Amygdala (tissue), 56 donors: ENCODE measurements at places on chromosomes 6 and 20.

GRCh38 chr6:104952911-104953399 is 4.0 kb upstream of the LIN28B start:
- DNase-seq = no peak

DNA sequence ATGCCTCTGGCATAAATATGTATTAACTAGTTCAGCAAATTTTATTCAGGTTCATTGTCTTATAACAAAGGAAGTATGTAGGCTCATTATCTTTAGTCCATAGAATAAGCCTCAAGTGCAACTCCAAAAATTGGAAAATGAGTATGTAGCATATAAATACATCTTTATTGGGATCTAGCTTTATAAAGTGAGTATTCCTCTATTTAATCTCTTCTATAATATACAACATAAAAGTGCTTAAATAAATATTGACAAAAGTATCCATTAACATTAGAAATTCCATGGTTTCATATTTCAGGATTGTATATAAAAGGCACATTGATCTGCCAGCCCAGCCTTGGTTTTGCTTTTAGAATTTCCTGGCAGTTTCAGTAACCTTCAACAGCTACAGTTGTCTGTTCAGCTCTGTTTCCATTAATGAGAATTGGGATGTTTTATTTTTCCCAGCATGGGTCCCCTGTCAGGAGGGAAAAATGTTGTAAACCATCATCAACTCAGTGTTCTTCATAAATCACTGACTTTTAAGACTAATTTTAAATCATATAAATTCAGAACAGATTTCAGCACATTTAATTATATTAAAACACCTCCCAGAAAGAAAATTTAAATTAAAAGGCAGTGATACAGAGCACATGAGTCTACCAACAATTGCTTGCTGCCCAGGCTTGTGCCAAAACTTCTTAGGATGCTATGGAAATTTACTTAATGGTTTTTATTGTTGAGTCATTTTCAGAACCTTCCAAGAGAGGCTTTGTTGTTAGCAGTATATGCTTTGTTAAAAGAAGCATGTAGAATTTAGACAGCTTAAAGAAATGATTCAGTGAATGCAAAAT is 119.7 kb downstream of the ADGRG6 start:
- DNase-seq = no peak

GRCh38 chr6:93088621-93089501 is 330.5 kb downstream of the EPHA7 start:
- no peak for DNase-seq

GRCh38 chr6:131685266-131685780 is 15.9 kb downstream of the OR2A4 start:
- no peak for DNase-seq

GRCh38 chr6:41523915-41524633 is 22.1 kb upstream of the FOXP4 start:
- DNase-seq = no peak

GRCh38 chr6:149182262-149182661 is 135.2 kb upstream of the TAB2 start:
- no peak for DNase-seq

DNA sequence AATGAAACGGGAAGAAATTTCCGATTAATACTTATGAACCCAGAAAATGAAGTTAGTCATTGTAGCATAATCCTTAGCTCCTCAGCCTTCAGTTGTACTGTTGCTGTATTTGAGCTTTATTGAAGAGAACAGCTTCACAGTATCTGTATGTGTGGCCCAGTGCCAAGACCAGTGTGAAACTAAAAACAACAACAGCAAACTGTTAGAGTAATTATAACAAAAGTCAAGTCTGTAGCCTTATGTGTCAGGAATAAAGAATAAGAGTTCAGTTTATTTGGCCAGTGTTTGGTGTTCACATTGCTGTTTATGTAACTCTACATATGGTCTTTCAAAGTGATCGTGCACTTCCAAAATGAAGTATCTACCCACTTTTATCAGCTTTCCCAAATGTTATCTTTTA is 70.9 kb downstream of the ARID1B start:
- no peak for DNase-seq

GRCh38 chr6:122998403-122998975 is 2.5 kb downstream of the CLVS2 start:
- no peak for DNase-seq

DNA sequence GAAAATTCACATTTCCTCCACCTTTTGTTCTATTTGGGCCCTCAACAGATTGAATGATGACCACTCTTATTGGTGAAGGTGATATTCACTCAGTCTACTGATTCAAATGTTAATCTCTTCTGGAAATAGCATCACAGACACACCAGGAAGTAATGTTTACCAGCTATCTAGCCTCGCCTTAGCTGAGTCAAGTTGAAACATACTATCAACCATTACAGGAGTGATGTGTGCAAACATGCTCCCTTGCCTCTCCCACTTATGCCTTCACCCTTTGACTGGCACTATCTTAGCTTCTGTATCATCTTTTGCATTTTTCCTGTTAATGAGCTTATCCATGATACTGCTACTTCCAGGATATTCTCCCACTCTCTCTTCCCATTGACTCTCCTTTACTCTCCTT is 191.9 kb downstream of the CENPW start:
- DNase-seq = no peak

DNA sequence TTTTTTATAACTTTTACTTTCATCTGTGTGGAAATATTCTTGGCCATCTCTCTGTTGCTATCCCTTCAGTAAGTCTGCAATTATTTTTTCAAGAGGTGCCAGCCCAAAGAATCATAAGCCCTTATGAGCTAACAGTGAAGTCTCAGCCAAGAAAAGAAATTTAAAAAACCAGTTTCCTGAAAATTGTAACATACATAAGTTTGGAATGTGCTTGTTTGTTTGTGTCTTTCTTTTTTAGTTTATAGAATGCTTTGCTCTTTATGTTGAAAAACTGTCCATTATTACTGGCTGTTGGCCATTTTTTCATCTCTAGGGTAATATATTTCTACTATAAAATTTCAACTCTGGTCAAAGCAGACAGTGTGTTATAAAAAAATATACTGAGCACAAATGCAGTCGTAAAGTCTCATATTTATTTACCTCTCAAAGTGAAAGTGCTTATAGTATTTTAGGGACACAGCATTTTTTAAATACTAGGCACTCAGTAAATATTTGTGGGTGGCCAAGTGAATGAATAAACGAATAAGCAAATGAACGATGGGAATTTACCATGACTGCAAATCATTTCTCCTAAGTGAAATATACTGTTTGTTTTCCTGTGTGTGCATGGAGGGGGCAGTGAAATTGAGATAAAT is 659.7 kb downstream of the KIF16B start:
- DNase-seq = no peak

GRCh38 chr6:41345901-41346300 is 10.5 kb downstream of the NCR2 start:
- DNase-seq = no peak

DNA sequence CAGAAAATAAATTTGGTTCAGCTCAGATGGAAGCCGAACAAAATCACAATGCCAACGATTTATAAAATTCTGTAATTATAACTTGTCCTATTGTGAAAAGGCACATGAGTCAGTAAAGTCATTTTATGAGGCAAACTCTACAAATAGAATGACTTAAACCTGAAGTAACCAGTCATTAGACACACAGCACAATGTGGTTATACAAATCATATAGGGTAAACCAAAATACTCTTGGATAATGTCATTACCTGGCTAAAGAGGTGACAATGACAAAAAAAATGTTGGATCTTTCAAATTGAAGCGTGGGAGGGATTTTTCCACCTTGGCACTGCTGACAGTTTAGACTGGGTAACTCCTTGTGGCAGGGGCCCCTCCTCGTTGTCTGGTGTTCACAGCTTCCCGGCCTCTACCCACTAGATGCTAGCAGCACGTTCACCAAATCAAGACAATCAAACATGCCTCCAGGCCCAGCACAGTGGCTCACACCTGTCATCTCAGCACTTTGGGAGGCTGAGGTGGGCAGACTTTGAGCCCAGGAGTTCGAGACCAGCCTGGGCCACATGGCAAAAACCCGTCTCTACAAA is 5.0 kb downstream of the ANKRD60 start:
- no peak for DNase-seq

DNA sequence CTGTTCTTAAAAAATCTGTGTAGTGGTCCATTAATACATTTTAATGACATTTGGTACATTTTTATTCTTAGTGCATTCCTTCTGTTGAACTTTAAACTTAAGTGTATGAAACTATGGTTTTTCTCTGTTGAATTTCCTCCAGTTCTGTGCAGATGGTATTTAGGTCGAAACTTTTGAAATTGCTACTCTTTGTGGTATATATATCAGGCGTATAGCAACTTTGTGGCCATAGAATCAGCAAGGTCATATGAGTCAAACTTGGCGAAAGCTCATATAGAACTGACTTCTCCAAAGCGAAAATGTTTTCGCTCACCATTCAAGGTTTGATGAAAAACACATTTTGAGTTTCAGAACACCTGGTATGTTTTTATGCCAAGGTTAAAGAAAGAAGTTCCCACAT is 93.7 kb downstream of the MAP3K4 start:
- DNase-seq = no peak

DNA sequence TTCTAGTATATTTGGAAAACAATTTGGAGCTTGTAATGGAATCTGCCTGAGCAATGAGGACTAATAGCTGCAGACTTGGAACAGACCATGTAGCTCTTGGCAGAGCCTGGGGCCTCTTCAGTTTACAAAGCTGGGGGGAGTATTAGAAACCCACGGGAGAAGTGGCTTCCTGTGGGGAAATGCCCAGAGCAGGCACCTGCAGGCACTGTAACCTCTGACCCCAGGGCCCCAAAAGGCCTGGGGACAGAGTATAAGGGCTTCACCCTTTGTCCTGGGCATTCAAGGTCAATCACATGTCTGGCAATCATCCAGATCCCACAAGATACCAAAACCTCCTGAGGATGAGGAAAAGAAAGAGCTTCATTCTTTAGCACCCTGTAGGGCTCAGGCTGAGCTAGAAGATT is 19.4 kb downstream of the PKIG start:
- DNase-seq = peak; percentile 24

DNA sequence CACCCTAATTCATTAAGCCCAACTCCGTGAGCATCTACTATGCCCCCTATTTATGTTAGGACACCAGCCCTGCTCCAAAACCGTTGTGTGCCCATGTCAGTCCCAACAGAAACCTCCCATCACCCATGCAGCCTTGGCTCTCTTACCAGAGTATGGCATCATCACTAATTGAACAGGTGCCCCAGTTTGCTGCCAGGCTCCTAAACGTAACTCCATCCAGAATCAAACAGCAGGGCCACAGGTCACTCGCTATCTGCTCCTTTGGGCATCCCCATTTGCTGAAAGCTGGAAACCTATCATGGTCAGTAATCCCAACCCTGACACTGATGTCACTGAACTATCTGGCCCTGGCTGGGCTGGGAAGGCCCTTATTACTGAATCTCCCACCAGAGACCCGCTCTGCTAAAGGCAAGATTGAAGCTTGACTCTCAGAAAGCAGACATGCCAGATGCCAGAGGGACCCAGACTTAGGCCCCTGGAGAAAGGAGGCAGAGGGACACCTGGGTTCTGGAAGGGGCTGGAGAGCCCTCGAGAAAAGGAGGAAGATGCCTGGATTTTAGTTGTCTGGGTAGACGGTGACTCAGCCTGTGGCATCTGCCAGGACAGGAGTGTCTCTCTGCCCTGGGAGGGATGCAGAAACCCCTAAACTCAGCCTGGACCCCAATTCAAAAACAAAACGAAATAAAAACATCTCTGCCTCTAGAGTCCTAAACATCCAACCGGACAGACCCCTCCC is 14.0 kb downstream of the MUCL3 start:
- no peak for DNase-seq

- no peak for DNase-seq
Observed at GRCh38 chr6:34369385-34369784, 23.1 kb downstream of the NUDT3 start.

DNA sequence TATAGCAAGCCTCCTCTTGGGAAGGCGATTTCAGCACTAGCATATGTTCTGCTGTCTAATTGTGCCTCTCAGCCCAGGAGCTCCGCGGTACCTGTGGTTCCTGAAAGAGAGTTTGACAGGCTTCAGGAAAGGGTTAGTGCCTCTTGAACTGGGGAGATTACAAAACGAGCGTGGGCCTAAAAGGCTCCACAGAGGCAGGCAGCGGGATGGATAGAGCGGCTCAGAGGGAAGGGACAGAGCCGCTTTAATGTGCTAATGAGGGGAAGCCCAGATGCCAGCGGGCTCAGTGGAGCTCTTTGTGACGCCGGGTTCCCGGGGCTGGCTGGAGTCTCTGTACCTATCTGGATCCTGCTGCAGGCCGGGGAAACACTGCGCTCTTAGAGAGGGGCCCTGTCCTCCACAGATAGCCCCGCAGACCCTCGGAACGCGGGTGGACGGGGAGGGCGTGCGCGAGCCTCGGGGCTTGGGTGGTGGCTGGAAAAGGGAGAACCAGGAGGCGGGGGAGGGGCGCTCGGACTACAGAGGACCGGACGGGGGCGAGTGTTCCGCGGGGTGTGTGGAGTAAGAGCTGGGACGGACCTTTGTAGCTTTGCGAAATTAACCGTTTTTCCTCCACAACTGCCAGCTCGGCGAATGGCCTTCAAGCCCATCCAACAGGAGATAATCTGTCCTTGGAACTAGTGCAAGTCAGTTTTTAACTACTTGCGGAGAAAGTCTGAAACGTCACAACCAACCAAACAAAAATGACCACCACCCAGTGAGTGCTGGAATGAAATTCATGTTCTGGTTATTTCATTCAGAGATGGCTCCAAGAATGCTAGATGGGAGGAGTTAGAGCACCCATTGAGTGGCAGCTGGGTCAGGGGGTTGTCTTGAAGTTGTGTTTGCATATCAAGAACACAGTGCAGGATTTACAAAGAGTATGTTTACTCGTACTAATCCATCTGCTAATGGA is 13.0 kb downstream of the SLC35F1 start:
- peak; percentile 59 for DNase-seq
